ENCODE measurements at places on chromosomes 7 and 10.

DNA sequence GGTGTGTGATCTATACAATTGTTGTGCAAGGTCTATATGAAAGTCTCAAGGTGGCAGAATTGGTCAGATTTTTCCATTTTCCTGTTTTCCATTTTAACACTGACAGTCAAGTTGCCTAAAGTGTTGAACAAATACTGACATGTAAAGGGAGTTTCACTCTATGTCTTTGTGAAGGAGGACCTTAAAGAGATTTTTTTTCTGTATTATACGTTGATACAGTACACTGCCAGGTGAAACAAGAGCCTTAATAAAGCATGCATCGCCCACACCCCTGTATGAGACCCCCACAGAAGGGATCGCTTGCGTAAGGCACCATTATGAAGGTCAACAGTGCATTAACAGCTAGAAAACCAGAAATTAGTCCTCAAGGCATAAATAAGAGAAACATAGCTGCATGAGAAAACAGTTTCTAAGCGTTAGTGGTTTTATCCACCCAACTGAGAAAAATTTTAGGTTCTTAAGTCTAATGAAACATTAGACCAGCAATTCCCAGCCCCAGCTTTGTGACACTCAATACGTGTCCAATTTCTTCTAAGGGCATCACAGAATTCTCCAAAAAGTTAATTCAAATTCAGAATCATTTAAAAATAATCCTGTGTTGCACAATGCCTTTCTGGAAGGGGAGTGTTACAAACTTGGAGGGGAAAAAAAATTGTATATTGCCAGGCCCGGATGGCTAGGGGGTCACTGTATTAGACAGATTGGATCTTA is 6.9 kb downstream of the KLF6 start:
- DNase-seq = no peak

GRCh38 chr10:5478694-5479305 is 20.6 kb downstream of the CALML5 start:
- no peak for DNase-seq

GRCh38 chr7:66739953-66740301 is 606 bp upstream of the RABGEF1 start:
- DNase-seq = no peak

- no peak for DNase-seq
Observed at GRCh38 chr7:111825046-111825445, 262.8 kb upstream of the IMMP2L start.

DNA sequence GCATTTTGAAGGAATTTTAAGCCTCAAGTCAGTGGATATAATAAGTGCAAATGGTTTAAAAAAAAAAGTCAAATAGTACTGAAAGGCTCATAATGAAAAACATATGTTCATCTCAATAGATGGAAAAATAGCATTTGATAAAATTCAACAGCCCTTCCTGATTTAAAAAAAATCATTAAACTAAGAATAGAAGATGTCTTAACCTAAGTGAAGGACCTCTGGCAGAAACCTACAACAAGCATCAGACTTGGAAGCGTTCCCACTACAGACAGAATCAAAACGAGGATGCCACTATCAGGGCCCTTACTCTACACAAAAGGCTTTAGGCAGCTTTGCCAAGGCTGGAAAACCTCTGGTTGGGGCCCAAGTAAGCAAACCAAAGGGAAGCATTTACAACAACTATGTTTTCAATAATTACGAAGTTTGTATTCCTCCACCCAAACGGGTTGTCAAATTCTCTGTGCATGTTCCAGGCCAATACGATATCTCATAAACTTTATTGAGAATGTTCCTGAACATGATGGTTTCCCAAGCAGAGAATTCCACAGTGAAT is 45.1 kb downstream of the CYTH3 start:
- peak; percentile 45 for DNase-seq

- no peak for DNase-seq
Observed at GRCh38 chr10:104505521-104506042, 135.5 kb upstream of the SORCS3 start.

GRCh38 chr7:115511330-115511729 is 519.2 kb downstream of the TFEC start:
- DNase-seq = no peak

- DNase-seq = no peak
Observed at GRCh38 chr7:35802649-35803048, 1.8 kb downstream of the SEPTIN7 start.

GRCh38 chr10:93261961-93262610 is 188.4 kb downstream of the CYP26A1 start:
- no peak for DNase-seq

DNA sequence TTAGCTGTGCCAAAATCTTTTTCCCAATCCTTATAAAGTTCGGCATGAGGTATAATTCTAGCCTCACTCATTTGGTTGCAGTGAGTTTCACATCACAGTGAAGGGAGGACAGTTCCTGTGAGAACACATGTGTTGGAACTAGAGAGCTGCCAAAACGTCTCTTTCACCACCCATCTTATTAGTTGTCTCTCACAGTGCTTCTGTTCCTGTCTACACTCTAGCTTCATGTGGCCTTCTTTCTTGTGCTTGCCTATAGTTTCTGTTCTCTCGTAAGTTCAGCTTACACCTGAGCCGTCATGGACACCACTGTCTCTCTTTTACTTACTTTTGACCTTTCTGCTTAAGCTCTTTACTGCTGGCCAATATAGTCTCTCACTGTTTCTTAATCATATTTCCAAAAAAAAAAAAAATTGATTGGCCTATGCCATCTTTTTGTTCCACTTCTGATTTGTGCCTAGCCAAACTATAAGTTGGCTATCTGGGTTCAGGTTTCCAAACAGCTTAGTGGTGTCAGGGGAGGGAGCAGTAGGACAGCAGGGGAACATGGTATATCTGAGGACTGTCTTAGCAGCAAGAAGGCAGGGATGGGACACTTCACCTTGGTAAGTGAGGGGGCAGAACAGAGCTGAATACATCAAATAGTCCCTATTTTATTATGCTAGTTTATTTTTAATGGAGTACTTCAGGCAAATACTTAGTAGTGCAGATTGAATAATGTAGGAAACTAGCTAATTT is 38.0 kb downstream of the ZNRF2 start:
- peak; percentile 75 for DNase-seq

- DNase-seq = no peak
Observed at GRCh38 chr7:5624386-5625365, 156.8 kb downstream of the RNF216 start.

DNA sequence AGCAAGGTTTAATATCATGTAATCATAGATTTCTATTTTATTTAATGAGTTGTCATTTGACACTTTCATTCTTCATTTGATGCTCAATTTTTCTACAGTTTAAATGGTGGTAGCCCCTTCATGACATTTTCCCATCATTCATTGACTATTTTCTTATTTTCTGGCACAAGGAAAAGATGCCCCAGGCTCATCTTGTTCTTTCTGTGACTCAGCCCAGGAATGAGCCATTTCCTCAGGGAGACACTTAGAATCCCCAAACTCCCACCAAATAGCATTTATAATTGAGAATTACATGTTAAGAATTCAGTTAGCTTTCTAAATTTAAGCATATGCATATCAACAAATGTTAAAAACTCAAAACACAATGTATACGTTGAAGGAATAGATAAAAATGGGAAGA is 222.3 kb downstream of the KIF20B start:
- no peak for DNase-seq

DNA sequence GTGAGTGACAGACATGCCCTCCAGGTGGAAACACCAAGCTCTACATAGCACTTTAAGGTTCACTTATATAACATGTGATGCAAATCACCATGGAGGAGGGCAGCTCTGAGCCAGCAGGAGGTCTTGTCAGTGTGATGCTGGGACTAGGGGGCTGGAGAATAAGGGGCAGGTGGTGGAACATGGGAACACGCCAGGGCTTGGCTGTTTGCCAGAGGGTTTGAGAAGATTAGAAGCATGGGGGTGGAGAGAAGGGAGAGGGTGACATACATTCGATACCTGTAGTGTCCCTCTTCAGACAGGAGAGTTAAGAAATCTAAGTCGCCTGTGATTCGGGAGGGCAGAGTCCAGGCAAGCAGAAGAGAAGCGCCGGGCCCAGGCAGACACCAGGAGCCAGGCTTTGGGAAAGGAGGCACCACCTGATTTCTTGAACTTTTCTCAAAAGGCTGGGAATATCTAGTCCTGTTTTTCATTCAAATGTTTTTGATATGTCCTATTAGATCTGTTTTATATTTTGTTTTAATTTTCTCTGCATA is 16.9 kb upstream of the LAMB4 start:
- no peak for DNase-seq

DNA sequence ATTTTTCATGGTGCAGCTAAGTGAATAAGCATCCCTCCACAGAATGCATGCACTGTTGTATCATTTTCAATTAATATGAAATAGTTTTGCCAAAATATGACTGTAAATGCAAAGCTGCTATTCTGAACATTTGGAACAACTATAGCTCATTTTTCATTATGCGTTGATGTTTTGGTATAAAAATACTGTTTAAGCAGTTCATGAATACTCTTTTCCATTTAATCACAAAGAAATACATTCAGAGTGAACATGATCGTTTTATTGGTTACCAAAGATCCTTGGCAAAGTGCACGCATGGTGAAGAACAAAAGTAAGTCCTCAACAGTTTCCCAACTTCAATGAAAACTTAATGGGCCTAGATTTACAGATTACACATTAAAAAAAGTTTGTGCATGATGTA is 33.1 kb downstream of the SKIDA1 start:
- DNase-seq = no peak

- no peak for DNase-seq
Observed at GRCh38 chr7:47453093-47454061, 128.5 kb downstream of the TNS3 start.

GRCh38 chr7:98301693-98302470 is 20.4 kb downstream of the BRI3 start:
- no peak for DNase-seq

DNA sequence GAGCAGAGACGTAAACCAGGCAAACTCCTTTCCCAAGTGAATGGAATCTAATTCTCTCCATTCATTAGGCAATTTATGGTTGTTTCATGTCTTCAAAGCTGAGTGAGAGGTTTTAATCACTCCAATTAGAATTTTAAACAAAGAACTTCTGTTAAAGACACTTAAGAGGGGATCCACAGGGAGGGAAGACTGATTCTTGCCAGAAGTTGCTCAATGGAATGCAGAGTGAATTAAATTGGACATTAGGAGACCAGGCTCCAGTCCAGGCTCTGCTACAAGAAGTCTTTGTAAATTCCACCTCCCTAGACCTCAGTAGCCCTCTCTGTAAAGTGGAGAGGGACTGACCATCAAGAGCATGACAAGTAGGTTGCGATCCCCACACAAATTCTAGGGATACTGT is 130.7 kb upstream of the TMEM72 start:
- DNase-seq = no peak

DNA sequence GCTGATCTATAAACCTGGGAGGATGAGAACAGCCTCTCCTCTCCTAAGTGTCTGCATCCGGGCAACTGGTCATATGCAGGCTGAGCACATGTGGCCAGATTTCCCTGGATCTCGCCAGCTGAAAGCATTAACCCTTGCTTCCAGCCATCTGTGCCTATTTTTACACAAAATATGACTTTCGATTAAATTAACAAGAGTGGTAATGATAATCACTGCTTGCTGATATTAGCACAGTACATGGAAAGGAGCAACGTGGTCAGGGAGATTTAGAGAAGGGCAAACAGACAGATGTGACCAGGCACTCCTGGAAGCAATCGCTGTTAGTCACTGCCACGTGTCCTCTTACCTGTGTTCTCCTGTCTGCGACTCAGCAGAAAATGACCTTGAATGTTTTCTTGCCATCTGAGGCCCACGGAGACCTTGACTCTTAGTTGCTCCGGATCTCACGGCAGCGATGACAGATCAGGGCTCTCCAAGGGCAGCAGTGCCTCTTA is 59.5 kb upstream of the NPTX2 start:
- no peak for DNase-seq

DNA sequence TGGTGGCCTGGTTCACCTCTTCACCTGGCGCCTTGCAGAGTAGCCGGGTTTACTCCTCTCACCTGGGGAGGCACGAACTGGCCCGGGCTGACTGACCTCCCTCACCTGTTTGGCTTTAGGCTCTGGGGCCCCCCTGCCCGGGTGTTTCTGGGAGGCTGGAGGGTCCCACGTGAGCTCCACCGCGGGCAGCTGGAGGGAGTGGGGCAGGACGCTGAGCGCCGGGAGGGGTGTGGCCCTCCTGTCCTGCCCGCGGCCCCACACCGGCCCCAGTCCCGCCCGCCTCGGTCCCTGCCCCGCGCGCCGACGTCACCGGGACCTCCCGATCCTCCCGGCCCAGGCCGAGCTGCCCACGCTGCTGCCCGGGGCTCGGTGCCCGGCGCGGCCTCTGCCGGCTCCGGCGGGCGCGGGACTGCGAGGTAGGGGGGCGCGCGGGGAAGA is at the start of gene AMZ1:
AMZ1 (plus strand) TSS at position 322 of the 438 bp plus-strand sequence. CDS start 12,250 bp downstream, outside the sequence.
- DNase-seq = no peak

GRCh38 chr10:124696446-124697392 is 47.5 kb downstream of the FAM53B start:
- no peak for DNase-seq

Data from NCI-H446 treated with DMSO at 0.1 percent for 48 hours (cell line).